Activated naive CD8-positive, alpha-beta T cell treated with anti-CD3 and anti-CD28 coated beads, Interleukin-2, amount 50 U/mL, for 16 hours (primary cell): ENCODE measurements at places on chromosomes 2 and 18.

DNA sequence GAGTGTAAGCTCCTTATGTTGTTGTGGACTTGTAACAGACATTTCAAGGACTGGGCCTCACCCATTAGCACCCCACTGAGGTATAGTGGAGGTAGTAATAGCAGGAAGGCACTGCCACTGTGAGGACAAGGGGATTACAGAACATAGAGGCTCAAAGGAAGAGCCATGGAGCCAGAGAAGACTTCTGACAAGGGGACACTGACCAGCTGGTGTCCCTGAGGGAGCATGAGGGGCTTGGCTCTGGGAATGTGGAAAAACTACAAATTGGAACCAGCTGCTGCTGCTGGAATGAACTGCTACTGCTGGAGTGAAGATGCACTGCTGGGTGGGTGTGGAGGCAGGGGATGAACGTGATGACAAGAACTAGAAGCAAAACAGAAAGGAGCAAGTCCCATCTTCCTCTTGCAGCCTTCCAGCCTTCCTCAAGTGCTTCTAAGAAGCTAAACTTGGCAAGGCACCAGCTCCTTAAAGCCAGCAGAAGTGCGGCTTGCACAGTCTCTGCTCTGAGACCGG lies 167.3 kb upstream of the NOSTRIN start:
- no peak for DNase-seq

- no peak for DNase-seq
These were observed 35.8 kb upstream of the AFF3 start for GRCh38 chr2:100178085-100178788.

DNA sequence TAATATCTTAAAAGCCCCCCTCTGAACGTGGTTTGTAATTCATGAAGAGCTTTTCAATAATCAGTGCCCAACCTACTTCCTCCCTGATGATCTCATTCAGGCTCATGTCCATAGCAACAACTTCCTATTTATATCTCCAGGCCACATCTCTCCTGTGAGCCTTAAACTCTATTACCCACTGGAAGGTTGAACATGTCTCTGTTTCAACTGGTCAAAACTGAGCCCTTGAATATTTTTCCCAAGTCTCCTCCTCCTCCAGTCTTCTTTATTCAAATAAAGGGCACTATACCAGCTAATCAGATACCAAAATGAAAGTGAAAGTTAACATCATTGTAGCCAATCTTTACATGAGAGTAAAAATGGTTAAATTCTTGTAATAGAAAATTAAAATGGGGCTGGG lies 63.7 kb upstream of the ITGA4 start:
- no peak for DNase-seq

DNA sequence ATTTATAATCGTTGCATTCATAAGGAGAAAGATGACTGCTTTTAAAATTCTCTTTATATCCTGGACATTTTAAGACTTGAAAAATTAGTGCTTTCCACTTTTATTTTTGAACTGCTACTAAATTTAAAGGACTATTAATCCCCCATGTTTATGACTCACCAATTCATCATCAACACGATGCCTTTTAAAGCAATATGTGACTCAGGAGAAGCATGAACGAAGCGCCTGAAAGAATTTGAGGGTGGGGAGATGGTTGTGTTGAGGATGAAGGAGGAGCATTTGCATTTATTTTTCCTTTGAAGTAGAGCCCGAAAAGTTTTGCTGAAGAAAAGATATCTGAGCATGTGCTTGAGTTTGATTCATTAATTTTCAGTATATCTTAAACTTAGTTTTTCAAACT lies 192.2 kb upstream of the LRRTM1 start:
- DNase-seq: no peak

DNA sequence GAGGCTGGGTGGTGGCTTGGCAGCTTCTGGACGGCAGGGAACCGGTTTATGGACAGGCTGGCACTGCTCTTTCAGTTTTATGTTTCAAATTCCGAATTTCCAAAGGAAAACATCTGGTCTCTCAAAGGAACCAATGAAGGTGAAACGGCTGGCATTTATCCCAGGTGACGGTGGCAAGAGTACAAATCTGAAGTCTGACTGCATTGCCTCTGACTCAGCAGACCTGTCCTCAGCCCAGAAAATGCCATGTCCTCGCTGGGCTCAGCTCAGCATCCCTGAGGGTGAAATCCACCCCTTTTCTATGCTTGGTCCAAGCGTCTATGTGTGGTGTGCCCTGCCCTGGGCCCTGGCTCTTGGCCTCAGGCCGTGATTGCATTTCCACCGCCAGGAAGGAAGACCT lies 38.1 kb downstream of the NAPG start:
- DNase-seq: no peak
